ENCODE measurements at places on chromosomes 1 and 21.

GRCh38 chr1:81197591-81197990 is 603.1 kb upstream of the ADGRL2 start:
- no peak for DNase-seq

DNA sequence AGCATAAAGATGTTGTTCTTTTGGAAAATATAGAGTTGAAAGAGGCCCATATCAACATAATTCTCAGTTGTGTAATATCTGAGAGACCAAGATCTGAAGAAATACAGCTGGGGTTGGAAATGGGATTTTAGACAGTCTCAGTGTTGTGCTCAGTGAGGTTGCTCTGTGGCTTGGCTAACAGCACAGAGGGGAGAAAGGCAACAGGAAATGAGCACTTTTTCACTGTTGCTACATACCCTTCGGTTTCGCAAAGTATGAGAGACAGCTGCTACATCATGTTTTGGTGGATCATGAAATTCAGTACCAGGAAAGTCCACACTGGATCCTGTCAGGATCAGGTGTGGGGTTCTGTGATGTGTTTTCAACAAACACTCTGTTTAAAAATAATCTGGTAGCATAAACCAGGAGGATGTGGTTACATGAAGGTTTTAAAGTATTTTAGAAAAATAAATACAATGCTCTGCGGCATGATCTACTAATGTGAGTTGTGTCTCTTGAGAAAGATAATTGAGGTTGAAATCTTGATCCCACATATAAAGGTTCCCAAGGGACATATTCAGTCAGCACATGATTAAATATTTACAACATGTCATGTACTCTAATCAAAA is 7.0 kb upstream of the GPR88 start:
- DNase-seq = no peak

DNA sequence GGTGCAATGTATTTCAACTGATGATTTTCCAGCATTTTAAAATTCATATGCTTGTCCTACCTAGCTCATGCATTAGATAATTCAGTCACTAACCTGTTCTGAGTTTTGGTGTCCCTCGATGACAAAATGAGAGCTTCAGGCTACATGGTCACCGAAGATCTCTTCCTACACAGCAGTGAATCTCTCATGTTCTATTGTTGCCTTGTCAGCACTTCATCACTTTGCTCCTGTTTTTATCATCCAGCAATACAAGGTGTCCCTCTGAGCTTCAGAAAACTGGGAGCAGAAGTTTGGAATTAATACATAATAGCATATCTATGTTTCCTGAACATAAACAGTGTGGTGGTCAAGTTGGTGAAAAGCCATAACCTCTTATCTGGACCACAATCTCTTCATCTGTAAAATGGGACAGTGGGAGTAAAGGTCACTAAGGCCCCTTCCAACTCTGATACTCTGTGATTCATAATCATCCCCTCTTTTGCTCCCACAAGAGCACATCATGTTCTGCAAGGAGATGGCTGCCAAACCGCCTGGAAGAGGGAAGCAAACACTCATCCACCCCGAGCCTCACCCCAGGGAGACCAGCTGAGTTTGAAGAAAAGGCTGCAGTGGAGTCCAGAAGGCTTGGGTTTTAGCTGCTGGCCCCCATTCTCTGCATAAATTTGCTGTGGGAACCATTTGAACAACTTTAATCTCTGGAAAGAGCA is 137.9 kb upstream of the F3 start:
- DNase-seq = no peak

GRCh38 chr1:23895082-23895481 is 18.1 kb downstream of the CNR2 start:
- no peak for DNase-seq

DNA sequence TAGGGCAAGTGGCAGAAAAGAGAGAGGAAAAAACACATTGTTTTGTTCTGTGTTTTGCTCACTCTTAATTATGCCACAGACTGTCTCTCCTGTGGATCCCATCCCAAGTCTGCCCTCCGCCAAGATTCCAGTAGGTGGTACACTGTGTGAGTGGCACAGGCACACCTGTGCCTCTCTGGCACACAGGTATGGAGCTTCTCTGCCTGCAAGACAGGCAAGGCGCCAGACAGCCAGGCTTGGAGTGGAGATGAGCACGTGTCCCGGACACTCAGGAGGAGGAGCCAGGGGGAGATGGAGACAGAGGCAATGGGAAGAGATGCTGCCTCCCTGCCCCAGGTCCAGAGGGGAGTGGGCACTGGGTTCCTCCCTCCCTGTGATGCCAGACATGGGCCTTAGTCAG is 6.5 kb upstream of the GRIK3 start:
- peak; percentile 76 for DNase-seq

- no peak for DNase-seq
Measured at GRCh38 chr1:221840511-221841243, 98.8 kb upstream of the DUSP10 start.

- no peak for DNase-seq
Measured at GRCh38 chr1:117635805-117636204, 30.0 kb downstream of the TENT5C start.

DNA sequence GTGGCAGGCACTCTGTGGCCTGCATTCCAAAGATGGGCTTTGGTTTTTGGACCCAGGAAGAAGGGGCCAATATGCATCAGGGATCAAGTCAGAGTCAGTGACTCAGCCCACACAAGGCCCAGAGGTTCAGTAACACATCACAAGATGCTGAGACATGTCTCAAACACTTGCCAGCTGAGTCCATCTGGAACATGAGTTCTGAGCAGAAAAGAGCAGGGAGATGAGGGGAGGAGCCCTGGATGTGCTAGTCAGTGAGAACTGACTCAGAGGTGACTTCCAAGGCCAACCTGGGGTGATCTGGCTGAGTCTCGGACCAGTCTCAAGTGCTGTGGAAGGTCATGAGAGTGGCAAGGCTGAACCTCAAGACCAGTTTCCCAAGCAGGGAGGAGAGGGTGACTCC is 150.1 kb downstream of the CDC7 start:
- DNase-seq = no peak

DNA sequence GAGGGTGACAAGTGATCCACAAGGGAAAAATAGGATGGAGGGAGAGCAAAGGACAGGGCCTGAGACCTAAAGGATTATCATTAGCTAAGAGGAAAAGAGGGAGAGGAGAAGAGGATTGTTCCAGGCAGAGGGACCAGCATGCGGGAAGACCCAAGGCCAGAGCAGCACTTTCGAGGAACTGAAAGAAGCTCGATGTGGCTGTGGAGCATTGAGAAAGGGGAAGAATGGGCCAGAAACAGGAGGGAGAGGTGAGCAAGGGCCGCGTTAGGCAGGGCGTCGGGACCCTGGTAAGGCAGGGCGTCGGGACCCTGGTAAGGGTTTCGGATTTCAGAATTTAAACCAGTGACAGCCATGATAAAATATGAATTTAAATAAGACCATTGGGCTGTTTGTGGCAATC is 22.8 kb upstream of the CSF1 start:
- no peak for DNase-seq

DNA sequence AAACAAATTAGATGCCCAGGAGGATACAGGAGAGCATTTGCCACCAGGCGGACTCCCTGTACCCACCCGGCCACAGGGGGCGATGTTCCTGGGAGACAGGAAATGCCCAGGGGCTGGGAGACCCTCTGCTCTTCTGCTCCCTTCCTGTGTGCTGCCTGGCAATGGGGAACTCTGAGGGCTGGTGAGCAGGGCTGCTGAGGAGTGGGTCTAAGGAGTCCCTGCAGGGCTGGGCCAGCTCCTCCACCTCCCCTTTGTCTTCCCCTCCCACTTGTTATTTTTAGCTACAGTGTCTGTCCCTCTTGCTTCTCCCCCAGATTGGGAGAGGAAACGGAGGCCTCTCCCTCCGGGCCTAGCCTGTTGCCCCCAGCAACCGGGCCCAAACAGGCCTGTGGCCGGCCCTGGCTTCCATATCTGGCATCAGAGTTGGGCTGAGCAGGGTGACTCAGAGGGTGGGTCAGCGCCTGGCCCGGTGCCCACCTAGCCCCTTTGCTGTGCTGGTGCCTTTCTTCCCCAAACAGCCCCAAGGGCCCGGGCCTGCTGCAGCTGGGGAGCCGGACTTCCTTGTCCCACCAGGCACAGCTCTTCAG is 11.6 kb downstream of the LMNA start:
- DNase-seq = peak; percentile 12

- DNase-seq = no peak
Measured at GRCh38 chr1:25360596-25361581, 22.8 kb downstream of the TMEM50A start.

- no peak for DNase-seq
Measured at GRCh38 chr1:79614762-79615161, 608.2 kb upstream of the ADGRL4 start.

DNA sequence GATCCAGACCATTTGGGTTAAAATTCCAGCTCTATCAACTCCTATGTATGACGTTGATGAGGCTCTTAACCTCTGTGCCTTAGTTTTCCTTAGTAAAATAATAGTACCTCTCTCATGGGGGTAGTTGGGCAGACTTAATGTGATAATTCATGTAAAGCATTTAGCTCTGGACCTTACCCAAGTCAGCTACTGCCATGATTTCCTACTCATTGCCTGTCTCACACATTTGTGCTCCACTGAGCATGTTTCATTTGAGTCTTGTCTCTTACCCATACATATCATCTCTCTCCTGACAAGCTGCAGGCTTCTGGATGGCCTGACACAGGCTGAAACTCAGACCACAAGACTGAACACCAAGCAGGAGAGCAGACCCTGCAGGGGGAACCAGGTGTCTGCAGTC is 77.7 kb upstream of the ZBTB40 start:
- no peak for DNase-seq

DNA sequence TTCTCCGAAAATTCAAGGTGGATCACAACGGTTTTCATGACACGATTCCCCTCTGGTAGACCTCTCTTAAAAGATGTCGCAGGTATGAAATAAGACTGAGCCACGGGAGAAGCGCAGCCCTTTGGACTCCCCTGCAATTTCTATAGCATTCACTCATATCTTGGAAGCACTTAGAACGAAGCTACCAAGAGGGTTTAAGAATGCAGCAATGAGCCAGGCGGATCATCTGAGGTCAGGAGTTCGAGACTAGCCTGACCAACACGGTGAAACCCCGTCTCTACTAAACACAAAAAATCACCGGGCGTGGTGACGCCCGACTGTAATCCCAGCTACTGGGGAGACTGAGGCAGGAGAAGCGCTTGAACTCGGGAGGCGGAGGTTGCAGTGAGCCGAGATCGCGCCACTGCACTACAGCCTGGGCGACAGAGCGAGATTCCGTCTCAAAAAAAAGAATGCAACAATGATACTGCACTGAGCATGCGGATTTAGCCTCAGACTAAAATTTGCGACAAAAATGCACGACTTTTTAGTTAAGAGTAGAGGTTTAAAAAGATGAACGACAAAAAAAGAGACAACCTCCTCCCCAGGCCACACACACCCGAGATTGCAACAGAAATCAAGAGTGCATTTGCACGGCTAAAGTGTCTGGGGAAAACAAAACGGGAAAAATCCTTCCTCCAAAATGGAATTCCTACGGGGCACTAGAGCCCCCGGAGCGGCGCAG is 743 bp downstream of the TOMM20 start:
- DNase-seq = peak; percentile 1

DNA sequence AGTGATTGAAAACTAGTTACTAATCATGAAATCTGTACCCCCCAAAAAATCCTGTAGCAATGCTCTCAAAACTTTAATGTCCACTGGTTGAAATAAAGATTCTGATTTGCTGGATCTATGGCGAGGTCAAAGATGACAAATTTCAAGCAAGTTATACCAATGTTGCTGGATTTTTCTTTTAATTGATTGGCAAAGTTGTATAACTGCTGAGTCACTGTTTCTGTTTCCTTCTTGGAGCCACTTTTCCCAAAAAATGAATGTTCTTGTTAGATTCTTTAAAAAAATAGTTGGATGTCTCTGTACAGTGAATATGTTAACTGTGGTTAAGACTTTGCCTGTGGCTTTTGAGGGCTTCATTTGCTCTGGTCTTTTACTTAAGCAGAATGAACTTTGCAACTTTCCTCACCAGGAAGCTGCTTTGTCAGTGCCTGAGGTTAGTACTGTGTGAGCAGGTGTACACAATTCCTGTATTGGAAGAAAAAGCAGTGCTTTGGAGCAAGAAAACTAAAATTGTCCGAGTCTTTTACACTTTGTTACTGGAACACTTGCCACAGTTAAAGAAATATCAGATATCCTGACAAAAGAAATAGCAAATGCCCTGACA is 1211.9 kb downstream of the MRPL39 start:
- DNase-seq = peak; percentile 16

DNA sequence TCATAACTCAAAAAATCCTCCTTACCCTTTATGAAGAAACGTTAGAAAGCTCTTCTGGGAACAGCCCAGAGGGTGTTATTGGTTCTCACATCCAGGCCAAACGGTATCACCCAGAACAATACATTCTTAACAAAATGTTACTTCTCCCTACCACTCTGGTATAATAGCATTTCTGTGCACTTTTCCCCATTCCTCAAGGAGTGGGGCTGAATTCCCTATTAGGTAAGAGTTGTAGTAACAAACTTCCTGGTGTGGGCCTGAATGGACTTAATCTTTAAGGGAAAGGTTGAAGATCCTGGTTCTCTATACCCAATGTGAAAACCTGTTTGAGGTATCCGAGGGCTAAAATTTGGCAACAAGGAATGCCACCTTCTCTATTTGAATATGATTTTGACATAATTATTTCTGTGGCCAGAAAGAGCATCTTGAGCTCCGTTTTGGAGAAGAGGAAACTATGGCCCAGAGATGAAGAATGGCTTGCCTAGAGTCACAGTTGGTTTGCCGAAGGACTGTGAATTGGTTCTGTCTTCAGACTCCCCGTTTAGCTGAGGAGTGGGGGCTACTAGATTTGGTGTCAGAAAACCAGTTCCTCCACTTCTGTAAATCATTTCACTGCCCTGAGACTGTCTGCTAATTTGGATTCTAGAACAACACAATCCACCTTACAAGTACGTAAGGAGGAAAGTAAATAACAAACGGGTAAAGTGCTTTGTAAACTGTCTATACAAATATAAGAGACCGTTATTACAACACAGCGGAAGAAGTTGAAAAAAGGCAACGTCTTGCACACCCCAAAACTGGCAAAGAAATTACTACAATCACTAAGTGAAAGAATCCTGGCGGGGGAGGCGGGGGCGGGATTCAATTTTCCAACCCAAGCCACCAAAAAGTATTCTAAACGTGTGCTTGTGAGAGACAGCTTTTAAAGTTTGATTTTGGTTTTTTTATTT is 2.3 kb downstream of the ANP32E start:
- no peak for DNase-seq

DNA sequence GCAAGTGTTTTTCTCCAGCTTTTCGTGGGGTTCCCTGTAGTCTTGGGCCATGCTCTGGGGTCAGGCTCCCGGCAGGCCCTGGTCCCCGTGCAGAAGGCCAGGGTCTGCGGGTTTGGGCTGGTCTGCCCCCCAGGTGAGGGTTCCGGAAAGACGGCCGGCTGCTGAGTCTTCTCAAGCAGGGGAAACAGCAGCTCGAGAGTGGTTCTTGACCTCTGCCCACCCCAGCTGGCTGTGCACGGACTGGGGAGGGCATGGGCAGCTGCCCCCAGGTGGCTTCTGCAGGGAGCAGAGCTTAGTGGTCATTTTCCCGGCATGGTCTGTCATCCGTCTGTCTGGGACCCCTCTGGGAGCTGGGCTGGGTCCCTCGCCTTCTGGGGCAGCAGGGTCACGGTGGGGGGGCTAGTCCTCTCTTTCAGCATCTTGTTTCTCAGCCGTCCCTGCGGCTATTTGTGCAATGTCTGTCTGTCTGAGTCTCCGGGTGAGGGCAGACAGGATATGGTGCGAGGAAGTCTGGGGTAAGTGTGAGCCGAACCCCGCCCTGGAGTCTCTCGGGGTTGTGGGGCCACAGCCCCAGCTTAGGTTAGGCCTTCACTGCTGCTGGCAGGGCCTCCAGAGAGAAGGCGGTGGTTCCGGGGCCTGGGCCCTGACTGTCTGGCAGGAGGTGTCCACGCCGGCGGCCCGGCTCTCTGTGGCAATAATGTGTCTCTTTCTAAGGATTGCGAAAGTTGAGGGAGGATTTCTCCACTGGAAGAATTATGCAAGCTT is 6.1 kb downstream of the SKI start:
- DNase-seq = no peak

- DNase-seq = no peak
Measured at GRCh38 chr21:26153758-26154157, 16.8 kb downstream of the APP start.

Data from NCI-H1417 (cell line).